ENCODE measurements at places on chromosomes 11 and 22.

DNA sequence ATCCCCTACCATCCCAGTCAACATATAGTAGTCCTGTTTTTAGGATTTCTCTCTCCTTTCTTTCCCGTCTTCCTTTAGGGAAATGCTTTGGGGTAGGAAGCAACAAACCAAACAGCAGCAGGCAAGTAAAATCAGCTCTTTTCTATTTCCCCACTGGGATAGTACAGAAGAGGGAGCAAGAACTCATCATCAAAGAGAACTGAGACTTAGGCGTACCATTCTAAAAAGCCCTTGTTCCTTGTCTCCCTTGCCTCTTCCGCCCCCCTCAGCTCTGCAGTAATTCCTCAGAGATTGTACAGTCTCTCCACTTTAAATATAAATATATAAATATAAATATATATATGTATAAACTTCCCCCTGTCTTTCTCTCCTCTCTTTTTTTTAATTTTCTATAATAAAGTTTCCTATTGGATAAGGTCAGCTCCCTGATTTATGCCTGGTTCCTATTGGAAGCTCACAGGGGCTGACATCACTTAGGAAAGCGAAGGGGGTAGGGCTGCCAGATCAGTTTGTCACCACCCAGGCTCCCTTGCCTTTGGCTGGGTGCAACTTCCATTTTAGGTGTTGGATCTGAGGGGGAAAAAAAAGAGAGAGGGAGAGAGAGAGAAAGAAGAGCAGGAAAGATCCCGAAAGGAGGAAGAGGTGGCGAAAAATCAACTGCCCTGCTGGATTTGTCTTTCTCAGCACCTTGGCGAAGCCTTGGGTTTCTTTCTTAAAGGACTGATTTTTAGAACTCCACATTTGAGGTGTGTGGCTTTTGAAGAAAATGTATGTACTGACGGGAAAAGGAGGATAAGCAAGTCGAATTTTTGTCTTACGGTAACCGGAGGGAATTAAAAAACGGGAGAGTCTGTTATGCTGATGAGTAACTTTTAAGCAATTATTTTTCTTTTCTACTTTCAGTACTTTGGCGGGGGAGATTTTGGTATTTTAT is at the start of gene CTNND1:
Gene CTNND1 (plus strand): TSS at position 502 of the 934 bp plus-strand sequence. CDS start 29,677 bp downstream, outside the sequence.
- DNase-seq, result peak; percentile 97

GRCh38 chr11:68870470-68870869 is 28.8 kb upstream of the CPT1A start:
- DNase-seq, result no peak

DNA sequence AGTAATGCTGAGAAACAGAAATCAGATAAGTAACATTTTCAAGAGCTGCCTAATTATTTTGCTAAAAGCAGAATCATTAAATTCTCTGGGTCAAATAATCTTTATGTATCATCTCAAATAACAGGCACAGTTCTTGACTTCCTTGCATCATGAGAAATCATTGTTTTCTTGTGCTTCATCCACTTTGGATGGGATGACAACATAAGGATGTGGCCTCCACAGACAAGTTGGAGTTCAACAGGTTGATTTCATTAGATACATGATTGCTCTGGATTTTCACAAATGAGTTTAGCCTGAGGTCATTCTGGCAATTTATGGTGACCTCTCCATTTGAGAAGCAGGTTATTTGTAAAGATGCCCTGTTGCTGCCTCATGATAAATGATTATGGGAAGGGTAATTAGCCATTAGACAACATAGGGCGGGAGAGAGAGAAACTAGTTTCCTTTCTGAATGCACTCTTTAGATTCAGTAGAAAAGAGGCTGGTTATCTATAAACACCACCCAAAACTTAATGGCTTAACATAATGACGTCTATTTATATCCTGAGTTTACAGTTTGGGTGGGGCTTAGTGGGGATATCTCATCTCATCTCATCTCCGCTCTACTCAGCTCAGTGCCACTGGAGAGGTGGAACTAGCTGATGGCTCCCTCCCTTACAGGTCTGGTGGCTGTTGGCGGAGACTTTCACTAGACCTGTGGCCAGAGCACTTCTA is 35.0 kb upstream of the ADORA2A start:
- no peak for DNase-seq

- no peak for DNase-seq
Observed at GRCh38 chr11:776263-776560, 1.1 kb downstream of the GATD1 start.

DNA sequence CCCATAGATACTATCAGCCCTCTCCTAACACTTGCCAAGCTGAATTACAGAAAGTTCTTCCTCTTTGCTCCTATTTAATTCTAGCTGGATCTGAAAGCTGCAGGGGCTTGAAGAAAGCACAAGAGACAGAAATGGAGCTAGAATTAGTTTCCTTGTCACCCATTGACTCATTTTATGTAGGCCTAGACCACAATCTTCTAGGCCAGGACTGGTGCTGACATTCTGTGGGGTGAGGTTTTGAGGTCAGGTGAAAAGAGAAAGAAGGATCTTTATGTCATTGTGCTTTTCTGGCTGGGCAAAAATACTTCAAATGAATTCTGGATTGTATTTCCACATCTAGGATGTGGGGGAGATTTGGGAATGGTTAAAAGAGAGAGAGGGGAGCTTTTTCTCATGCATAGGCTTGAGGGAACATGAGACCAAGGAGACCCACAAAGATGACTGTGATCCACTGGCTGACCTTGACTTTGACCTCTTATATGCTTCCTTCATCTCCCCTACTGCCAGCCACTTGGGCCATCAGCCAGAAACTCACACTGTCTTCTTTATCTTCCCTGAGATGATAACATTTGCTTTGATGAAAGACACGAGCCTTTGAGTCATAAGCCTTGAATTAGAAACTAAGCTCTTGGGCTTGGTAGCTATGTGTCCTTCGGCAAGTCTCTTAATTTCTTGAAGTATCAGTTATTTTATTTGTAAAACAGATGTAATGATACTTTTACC is 274.9 kb upstream of the CADM1 start:
- DNase-seq, result no peak
